ENCODE measurements at places on chromosomes 7 and 10.

DNA sequence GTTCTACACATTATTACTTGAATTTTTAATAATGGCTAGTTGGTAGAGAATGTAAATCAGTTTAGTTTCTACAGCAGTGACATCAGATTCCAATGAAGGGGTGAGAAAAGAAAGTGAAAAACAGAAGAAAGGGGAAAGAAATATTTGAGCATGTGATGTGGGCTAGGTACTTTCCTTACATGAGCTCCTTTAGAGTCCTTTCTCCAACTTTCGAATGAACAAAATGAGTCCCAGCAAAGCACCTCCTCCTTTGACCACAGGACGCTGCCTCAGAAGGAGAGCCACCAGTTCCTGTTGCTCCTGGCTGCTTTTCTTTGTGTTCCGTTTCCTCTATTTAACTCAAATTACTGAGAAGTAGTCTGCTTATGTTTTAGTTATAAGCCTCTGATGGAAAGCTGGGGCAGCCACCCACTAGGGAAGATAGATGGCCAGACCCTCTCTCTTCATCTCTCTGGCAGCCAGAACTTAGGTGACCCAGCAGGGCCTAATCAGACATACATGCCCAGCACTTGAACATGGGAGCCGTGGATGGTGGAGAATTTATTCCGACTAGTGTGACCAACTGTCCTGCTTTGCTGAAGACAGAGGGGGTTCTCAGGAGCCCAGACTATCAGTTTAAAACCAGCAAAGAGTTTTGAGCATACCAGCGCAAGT is 82.4 kb upstream of the NME8 start:
- peak; percentile 35 for DNase-seq

- no peak for DNase-seq
These were observed 56.5 kb downstream of the RNLS start for GRCh38 chr10:88526501-88527105.

GRCh38 chr7:70031245-70031644 is 433.0 kb downstream of the AUTS2 start:
- DNase-seq: no peak

GRCh38 chr7:142864980-142865747 is 10.3 kb downstream of the EPHB6 start:
- DNase-seq: no peak

DNA sequence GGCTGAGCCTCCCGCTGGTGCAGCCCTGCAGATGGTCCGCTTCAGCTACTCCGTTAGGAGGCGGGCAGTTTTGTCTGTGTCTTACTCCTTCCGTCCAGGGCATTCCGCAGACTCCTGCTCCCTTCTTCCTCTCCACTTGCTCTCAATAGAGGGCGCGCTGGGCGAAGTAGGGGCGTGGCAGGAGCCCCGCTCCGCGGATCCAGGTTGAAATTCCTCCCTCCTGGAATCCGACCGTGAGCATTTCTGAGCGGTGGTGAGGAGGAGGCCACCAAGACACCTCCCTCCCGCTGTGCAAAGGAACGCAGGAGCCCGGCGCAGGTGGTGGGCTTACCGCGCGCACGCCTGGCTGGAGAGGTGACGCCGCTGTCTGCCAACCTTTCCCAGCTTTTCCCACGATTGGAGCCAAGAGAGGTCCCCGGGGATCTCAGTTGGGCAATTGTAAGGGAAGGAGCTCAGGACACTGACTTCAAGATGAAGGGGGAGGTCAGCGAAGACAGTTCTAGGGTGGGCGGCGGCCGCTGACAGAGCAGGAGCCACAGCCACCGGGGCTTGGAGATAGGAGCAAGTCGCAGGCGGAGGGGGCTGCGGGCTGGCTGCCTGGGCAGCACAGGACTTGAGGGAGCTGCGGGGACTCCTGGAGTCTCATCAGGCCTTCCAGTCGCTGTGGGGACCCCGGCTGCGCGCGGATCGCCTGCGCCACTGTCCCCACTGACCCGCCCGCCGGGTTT is 1011.3 kb downstream of the XPNPEP1 start:
- peak; percentile 2 for DNase-seq

- DNase-seq: peak; percentile 42
These were observed 9.0 kb downstream of the TACR2 start for GRCh38 chr10:69407621-69408301.

GRCh38 chr7:27925573-27926201 is 185.7 kb downstream of the TAX1BP1 start:
- DNase-seq: no peak

GRCh38 chr10:131022981-131023380 is 288.5 kb downstream of the TCERG1L start:
- no peak for DNase-seq
